ENCODE measurements at places on chromosomes 1 and 21.

- peak; percentile 76 for DNase-seq
Measured at GRCh38 chr1:2135441-2135841, 59.1 kb downstream of the FAAP20 start.

GRCh38 chr1:39722495-39722894, 16.2 kb upstream of the PPIE start:
- no peak for DNase-seq

- peak; percentile 20 for DNase-seq
Measured at GRCh38 chr1:14598498-14599182, at the start of gene KAZN. Gene KAZN (plus strand): TSS chr1:14598685.

GRCh38 chr1:213988507-213989001, 781 bp downstream of the PROX1 start:
- no peak for DNase-seq

GRCh38 chr1:227886993-227887696, 60.6 kb downstream of the WNT9A start:
- DNase-seq: peak; percentile 75

DNA sequence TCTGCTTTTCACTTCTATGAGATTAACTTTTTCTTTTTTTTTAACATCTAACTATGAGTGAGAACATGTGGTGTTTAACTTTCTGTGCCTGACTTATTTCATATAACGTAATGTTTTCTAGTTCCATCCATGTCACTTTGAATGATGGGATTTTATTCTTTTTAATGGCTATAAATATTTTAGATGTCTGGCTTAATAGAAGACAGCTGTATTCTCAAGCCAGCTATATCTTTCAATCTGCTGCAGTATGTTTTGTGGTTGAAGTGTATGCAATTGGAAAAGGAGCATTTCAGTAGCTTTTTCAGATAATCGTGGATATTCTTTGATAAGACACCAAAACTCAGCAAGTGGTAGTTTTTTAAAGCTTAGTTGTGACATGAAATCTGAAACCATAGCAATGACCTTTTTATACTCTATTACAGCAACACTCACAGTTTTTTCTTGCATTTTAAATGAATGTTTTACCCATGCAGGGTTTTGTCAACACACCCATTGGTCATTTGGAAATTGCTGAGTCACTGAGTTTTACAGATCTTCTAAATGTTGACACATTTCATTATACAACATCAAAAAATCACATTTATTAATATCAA, 5.7 kb upstream of the SVBP start:
- DNase-seq: peak; percentile 77

- no peak for DNase-seq
Measured at GRCh38 chr1:116347696-116348095, 25.3 kb upstream of the ATP1A1 start.

- DNase-seq: peak; percentile 47
Measured at GRCh38 chr21:38869946-38870345, 64.2 kb downstream of the ETS2 start.

DNA sequence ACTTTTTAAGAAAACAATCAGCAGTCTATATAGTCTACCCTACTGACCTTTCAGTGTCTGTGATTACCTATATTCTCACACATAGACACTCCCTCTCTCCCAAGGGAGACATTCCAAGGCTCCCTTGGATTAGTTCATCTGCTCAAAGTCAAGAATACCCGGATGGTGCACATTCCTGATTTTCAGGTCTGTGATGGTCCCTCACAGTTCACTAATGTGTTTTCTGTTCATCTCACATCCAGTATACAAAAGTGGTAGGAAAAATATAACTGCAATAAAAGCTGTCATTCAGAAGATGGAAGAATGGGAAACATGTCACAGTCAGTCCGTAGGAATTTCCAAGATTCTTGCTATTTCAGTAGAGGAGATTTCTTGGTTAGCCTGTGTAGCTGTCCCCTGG, 224.1 kb upstream of the CACYBP start:
- peak; percentile 37 for DNase-seq

GRCh38 chr1:226001963-226002666, 3.0 kb upstream of the SDE2 start:
- peak; percentile 53 for DNase-seq

DNA sequence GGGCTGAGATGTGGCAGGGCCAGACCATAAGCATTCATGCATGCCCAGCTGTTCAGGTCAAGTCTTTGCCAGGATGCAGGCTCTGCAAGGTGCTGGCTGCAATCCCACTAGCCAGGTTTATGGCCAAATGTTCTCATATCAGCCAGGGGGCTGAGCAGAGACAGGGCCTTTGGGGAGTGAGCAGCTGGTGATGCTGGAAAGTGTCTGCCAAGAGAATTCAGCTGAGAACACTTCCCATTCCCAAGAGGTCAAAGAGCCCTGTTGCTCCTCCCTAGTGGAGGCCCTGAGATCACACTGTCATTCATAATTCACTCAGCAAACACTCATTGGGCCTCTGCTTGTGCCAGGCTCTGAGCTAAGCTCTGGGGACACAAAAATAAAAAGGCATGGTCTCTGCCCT, 150.3 kb downstream of the DMRTA2 start:
- DNase-seq: no peak

- DNase-seq: no peak
Measured at GRCh38 chr1:35178874-35179380, 14.0 kb downstream of the SFPQ start.

All from fibroblast of skin of scalp (primary cell).